DMS 273 treated with DMSO at 0.1 percent for 48 hours (cell line): ENCODE measurements at places on chromosomes 6 and 20.

- DNase-seq: no peak
Observed at GRCh38 chr6:126444659-126445273, 104.9 kb downstream of the CENPW start.

- DNase-seq: no peak
Observed at GRCh38 chr20:57680934-57681914, 28.6 kb downstream of the PMEPA1 start.

DNA sequence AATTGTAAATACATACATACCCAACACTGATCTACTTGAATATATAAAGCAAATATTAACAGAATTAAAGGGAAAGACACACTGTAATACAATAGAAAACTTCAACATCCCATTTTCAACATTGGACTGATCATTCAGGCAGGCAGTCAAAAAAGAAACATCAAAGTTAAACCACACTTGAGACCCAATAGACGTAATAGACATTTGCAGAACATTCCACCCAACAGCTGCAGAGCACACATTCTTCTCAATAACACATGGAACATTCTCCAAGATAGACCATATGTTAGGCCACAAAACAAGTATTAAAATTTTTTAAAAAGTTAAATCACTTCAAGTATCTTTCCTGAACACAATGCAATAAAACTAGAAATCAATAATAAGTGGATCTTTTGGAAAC lies 698.2 kb downstream of the COL12A1 start:
- DNase-seq: no peak

GRCh38 chr6:158514991-158515390 lies 44.9 kb upstream of the TMEM181 start:
- no peak for DNase-seq

GRCh38 chr6:21332660-21333059 lies 260.9 kb upstream of the SOX4 start:
- DNase-seq: no peak

DNA sequence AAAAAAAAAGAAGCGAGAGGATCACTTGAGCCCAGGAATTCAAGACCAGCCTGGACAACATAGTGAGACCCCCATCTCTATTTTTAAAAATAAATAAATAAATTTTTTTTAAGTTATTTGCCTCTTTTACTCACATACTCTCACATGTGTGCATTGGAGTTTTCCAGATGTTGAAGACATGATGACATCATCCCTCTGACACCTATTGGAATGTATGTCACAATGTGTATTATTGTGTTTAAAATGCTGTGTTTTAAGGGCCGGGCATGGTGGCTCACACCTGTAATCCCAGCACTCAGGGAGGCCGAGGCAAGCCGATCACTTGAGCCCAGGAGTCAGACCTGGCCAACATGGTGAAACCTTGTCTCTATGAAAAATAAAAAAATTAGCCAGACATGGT lies 17.8 kb upstream of the BTN1A1 start:
- no peak for DNase-seq

GRCh38 chr20:46214824-46215488 lies 93.3 kb downstream of the CDH22 start:
- DNase-seq: no peak

GRCh38 chr20:60224914-60225313 lies 266.7 kb downstream of the CDH26 start:
- no peak for DNase-seq

DNA sequence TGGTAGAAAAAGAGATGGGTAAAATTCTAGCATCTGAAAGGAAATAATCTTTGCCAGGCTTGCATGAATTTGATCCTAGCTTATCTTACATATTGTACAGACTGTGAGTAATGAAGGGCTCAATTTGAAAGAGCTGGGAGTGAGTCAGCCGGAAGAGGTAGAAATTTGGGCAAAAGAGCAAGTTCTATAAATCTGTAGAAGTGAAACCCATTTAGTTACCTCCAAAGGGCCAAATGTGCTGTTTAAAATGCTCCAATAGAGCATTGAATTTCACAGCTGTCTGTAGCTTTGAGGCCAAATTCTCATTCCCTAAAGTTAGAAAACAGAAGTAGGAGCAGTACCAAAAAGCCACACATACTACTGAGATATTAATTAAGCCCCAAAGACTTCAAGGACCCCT lies 466.1 kb downstream of the BTBD3 start:
- no peak for DNase-seq

DNA sequence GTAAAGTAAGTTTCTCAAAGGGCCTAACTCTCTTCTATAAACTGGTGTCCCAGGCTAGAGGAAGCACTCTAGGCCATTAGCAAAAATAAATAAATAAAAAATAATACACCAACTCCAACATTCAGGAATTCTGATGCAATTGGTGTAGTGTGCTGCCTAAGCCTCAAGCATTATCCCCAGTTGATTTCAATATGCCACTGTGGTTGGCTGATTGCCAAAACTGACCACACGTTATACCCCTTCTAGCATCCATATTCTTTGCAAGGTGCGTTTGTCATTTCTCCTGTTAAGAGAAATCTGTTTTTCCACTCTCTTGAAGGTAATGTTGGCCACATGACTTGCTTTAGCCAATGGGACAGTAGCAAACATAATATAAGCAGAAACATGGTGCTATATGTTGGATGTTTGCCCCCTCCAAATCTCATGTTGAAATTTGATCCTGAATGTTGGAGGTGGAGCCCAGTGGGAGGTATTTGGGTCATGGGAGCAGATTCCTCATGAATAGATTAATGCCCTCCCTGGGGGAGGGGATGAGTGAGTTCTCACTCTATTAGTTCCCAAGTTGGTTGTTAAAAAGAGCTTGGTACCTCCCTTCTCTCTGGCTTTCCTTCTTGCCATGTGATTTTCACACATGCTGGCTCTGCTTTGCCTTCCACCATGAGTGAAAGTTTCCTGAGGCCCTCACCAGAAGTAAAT lies 71.9 kb upstream of the PLCB4 start:
- peak; percentile 21 for DNase-seq

DNA sequence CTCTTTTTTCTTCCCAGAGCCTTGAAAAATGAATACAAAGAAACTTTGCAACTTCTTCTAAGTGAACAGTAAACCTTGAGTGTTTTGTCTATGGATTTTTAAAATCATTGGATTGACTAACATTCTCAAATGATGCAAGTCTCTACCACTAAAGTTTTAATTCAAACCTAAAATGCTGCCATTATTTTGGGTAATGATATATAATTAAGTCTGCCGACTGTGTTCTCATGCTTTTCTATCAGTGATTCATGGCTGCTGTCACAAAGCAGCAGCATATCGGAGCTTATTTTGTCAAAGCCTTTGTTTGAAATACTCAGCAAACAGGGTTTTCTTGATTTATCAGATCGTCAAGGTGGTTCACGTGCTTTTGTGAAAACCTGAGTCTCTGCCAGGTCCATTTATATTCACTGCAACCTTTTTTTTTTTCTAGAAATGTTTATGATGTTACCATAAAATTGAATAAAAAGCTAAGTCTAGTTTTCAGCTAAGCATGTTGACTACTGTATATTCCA lies 96.3 kb downstream of the GJA1 start:
- DNase-seq: no peak

DNA sequence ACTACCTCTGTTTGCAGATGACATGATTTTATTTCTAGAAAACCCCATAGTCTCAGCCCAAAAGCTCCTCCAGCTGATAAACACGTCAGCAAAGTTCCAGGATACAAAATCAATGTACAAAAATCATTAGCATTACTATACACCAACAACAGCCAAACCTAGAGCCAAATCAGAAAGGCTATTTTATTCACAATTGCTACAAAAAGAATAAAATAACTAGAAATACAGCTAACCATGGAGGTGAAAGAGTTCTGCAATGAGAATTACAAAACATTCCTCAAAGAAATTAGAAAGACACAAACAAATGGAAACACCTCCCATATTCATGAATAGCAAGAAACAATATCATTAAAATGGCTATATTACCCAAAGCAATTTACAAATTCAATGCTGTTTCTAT lies 65.6 kb upstream of the HTR1E start:
- DNase-seq: no peak

- DNase-seq: no peak
Observed at GRCh38 chr6:138417493-138418117, 13.6 kb downstream of the HEBP2 start.

GRCh38 chr20:38299963-38300362 lies 4.0 kb upstream of the BPI start:
- DNase-seq: no peak

DNA sequence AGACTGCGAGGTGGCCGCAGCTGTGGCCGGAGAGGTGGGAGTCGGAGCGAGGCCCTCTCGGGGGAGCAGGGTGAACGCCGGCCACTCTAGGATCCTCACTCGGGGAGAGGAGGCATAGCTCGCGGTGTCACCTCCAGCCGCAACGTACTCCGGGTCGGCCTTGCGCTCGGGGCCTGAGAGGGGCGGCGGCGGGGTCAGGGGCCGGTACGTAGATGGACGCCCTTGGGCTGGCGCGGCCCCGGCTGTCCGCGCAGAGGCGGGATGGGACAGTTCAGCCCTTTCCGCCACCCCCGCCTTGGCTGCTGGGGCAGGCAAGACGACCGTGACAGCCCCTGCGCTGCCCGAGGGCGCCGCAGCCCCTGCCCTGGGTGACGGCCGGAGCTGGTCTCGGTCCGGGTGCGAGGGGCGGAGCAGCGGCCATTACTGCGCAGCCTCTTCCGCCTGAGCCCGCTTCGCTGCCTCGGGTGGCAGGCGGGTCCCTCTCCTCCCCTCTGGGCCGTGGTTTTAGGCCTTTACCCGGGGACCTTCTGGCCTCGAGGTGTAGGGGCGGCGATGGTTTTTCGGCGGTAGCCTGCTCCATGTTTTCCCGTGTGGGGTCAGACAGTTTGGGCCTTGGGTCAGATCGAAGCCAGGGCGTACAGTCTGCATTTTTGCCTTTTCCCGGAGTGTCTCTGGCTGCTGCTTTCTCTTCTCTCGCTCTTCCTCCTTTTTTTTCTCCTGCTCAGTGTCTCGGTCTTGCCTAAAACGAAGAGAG lies 405 bp downstream of the RNF146 start:
- peak; percentile 44 for DNase-seq

DNA sequence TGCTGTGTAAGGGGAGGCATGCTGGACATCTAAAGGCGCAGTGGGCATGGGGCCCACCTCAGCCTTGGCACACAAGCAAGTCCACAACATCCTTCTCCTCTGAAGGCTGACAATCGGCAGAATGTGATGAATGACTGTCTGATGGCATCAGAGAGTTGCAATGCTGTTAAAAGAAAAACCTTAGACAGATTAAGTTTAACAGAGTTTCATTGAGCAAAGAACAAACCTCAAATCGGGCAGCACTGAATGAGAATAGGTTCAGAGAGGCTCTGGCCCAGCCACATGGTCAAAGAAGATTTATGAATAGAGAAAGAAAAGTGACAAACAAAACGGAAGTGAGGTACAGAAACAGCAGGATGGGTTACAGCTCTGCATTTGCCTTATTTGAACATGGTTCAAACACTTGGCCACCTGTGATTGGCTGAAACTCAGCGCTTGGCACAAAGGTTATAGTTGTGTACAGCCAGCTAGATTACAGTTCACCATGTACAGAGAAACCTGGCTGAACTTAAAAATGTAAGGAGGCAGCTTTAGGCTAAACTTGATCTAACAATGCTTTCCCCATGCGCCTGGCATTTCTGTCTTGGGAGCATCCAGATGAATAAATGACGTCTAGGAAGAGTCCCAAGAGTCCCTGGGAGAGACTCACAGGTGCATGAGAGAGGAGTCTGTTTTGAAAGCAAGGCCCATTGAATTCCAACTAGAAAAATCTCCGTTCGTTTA lies 98.3 kb upstream of the IYD start:
- no peak for DNase-seq

- DNase-seq: no peak
Observed at GRCh38 chr6:20447157-20447556, 45.5 kb downstream of the E2F3 start.

GRCh38 chr6:10463491-10464481 lies 48.9 kb upstream of the TFAP2A start:
- DNase-seq: no peak

- DNase-seq: no peak
Observed at GRCh38 chr6:101203664-101204063, 189.8 kb upstream of the GRIK2 start.

GRCh38 chr20:48818481-48818987 lies 9.3 kb downstream of the PREX1 start:
- no peak for DNase-seq

DNA sequence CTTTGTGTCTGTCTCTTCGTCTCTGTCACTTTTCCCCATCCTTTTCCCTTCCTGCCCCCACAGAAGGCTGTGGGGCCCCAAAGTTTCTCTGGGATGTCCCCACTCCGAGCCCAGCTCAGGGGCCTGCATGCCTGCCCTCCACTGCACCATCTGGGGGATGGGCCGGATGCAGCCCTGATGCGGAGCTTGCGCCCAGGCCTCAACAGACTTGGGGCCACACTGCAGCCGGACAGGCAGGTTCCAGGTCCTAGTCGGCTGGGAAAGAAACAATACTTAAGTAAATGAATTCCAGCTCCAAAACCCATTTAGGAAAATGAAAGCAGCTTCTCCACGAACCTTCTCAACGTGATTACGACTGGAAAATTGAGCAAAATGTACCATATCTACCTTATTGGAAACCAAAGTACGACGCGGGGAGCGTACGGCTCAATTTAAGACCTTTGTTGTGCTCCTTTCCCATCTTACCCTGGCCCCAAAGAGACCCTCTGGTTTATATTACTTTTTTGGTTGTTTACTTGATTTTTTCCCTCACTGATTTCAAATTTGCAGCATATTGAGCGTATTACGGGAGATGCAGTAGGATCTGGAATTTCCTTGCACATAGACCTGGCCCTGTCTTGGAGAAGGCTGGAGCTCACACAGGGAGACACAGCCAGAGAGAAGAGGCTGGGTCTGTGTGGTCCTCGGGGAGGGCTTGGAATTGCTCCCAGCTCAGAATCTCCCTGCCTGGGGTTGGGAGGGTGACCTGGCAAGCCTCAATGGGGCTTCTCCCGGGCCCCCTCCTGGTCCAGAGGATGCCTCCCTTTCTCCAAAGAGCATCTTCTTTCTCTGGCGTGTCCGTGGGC lies 8.0 kb downstream of the FOXC1 start:
- DNase-seq: no peak

DNA sequence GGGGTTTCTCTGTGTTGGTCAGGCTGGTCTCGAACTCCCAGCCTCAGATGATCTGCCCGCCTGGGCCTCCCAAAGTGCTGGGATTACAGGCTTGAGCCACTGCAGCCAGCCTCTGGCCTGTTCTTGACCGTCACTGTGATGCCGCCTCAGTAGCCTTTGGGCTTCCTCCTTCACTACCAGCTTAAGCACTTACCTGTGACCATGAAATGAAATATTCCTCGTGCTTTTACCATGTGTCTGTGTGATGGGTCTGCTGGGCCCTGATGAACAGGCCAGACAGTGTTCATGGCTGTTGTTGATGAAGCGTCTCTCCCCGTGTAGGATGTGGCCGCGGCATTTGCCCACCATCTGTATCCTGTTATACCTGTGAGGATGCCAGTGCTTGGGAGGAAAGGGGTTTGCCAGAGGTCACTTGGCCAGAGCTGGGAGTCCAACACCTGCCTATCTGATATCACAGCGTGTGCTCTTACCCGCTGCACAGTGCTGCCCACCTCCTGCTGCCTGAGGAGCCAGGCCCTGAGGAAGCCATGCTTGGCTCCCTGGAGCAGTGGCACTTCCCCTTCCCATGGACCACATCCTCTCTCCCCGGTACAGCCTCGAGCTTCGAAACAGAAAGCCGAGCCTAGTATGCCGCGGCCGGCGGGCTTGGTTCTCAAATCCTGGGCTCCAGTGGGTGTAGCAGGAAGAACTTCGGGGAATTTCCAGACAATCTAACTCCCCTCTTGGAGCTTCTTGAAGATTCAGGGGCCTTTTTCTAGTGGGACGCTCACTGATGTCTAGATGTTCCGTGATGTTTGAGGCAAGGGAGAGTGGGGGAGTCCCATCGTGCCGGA lies 167.9 kb downstream of the ZDHHC14 start:
- DNase-seq: no peak

GRCh38 chr20:11232896-11233295 lies 559.1 kb upstream of the JAG1 start:
- DNase-seq: no peak

GRCh38 chr6:965343-965742 lies 272.4 kb upstream of the EXOC2 start:
- no peak for DNase-seq
